ENCODE measurements at places on chromosomes 2 and 18.

DNA sequence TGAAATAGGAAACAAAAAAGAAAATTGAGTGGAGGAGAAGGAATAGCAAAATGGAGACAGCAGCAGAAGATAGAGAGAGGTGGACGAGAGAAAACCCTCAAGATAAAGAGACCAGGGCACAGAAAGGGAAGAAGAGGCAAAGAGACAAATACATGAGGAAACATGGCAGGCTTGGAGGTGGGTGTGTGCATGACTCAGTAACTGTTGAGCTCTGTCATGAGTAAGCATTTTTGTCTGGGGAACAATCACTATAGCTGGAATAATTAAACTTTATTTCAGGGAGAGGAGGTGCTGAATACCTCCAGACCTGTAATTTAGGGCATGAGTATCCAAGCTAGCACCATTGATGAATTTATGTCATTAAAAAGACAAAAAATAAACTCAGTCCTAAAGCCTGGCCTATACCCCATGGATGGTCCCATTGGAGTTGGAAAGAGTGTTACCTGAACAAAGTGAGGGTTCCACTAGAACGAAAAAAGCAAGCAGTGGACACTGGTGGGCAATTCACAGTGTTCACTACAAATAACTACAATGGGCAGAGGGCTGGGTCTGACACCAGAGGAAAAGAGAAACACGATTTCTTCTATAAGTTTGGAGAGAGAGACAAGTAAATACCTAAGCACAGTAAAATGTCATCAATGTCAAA, 145.5 kb downstream of the ADCYAP1 start:
- no peak for DNase-seq

DNA sequence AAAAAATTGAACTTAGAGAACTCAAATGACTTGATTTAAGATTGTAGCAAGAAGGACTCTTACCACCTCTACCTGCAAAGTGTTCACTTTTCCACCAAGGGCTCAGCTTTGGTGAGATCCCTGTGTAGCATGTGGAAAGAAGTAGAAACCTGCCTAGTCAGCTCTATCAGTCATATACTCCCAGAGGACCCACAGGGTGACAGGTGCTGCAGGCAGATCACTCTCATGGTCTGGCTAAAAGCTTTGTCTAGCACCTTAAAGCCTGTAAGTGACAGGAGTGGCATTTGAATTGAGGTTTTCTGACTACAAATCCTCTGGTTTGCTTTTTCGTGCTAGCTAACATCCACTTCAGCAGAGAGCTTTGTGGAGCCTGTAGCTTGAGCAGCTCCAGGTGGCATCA, 18.7 kb upstream of the NEMP2 start:
- DNase-seq, result no peak

GRCh38 chr2:187506416-187506815, 47.8 kb downstream of the TFPI start:
- no peak for DNase-seq

DNA sequence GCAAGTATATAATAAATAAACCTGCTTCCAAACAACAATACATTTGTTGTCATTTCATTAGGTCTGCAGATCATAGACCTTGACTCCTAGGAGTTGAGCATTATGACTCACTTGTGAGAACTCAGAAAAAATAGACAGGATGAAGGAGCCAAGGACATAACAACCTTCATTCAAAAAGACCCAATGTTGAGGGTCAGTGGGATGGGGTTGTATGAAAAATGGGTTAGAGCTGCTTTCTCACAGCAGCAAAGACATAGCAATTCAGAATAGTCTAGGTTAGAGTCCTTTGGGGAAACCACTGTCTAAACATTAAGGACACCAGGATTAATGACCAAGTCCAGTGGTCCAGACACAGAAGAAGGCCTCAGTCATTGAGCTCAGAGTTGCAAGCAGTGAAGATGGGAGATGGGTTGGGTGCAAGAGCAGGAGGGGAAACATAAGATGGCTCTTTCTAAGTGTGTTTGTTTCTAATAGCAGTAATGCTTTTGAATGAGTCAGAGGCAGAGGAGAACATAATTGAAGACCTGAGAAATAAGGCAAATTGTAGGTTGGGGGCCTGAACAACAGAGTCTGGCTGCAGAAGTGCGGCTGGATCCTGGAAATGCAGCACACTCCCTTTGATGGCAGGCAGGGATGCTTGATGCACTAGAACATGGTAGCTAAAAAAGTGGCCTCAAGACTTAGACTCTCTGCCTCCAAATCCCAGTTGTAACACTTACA, 3.7 kb upstream of the SERPINB10 start:
- DNase-seq, result no peak

DNA sequence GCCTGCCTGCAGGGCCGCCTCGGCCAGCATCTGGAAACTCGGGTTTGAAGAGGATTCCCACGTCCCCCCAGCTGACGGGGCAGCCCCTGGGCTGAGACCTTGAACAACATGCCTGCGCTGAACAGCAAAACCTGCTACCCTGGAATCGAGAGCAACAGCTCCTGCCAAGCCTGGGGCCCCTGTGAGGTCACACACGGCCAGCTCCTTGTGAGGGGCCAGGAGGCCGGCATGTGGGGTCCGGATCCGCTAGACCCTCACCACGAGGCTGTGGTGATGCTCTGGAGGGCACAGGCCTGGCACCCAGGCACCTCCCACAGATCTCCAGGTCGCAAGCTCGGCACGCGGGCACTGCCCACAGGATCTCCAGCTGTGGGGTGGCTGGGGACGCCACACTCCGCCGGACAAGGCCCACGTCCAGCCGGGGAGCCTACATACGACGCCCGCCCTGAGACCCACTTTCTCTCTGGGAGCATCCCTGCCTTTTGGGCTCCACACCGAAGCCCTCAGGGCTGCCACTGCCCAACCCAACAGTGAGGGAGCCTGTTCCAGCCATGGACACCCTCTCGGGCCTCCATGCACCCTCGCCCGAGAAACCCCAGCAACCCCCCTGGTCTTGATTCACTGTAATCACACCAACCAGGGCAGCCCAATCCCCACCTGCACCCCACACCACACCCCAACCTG, 34.1 kb downstream of the SLC66A2 start:
- DNase-seq, result no peak

- DNase-seq, result no peak
These were observed 72.5 kb upstream of the LRRTM1 start for GRCh38 chr2:80377071-80377470.

DNA sequence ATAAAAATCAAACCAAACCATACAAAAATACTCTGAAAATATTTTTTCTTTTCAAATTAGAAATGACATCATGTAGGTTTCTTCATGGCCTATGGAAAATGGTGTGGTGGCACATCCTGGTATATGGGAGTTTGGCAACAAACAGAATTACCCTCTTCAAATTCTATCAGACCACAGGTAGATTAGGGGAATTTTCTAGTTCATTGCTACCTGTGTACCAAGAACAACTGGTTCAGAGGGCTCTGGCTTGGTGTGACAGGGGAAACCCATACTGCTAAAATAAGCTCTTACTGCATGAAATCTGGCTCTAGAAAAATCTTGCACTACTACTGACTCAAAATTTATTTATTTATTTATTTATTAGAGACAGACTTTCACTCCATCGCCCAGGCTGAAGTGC, 63.4 kb upstream of the PELI1 start:
- DNase-seq, result no peak

DNA sequence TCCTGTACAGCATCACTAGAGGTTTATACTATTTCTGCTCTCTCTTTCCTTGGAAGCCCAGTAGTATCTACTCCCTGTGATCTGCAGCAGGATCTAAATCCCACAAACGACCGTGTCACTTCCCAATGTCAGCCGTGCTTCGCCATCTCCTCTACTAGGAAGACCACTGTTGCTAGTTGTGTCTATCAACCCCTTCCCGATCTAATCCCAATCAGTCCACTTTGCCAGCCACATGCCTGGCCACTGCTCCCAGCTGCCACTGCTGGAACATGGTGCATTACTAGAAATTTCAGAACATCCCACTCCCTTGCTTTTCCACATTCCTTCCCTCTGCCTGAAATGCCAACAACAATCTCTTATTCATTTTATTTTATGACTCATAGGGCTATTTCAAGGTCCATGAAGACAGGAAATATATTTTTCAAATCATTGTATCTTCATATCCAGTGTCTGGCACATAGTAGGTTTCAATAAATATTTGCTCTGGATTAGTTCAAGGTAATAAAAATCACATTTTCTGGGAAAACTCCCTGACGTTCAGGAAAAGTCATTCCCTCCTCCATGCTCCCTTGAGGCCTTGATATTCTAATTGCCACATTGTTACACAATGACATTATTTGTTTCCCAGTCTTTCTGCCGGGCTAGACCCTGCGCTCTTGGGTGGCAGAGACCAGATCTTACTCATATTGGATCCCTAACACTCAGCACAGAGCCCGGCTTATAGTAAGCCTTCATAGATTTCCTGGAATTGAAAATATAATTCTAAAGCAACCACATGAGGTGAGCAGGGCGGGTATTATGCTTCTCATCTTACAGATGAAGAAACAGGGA, 2.1 kb upstream of the TRIB2 start:
- DNase-seq, result no peak

GRCh38 chr2:96129528-96130120, 8.7 kb downstream of the ASTL start:
- no peak for DNase-seq

- DNase-seq, result no peak
These were observed 19.7 kb downstream of the ILKAP start for GRCh38 chr2:238183821-238184220.

DNA sequence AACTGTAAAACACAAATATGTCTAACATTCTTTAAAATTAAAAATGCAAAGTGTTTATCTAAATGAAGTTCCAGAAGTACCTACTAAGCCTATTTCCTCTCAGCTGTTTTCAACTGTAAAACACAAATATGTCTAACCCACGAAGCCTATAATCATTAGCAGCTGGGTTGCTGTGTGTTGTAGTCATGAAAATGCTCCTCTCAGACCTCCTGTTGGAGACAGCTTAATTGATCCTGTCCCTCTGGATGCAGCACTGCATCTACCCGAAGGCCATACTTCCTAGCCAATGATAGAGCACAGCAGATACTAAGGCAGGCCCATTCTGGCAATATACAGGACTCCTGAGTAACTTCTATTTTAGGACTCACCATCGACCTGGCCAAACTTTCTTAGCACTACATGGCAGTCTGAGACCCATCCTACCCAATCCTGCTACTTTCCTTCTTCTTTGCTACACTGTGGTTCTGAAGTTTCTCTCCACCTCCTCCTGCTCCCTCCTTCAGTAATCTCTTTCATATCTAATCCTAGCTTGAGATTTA, 92.5 kb upstream of the RBBP8 start:
- DNase-seq, result no peak

GRCh38 chr2:144143294-144144151, 376.4 kb downstream of the ZEB2 start:
- DNase-seq, result no peak

- DNase-seq, result no peak
These were observed 585.6 kb upstream of the RAB6C start for GRCh38 chr2:129393816-129394215.

DNA sequence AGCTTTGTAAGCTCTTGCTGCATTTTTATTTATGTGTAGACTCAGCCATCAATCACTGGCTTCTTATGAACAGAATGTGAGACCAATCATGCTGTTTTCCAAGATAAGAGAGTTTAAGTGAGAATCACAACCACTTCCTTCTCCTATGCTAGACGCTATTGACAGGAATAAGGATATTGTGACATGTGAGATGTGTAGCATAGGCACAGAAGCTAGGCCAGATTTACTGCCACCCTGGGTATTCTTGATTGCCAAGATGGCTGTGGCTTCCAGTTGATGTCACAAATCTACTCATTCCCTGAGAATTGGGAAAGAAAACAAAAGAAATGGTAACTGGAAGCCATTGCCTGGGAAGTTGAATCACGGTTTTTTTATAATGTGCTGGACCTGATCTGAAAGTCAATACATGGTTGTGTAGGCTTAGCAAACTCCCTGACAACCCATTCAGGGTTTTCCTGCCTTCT, 49.9 kb downstream of the RAB27B start:
- no peak for DNase-seq

GRCh38 chr2:85504778-85505261, 34.1 kb upstream of the MAT2A start:
- DNase-seq, result peak; percentile 59

DNA sequence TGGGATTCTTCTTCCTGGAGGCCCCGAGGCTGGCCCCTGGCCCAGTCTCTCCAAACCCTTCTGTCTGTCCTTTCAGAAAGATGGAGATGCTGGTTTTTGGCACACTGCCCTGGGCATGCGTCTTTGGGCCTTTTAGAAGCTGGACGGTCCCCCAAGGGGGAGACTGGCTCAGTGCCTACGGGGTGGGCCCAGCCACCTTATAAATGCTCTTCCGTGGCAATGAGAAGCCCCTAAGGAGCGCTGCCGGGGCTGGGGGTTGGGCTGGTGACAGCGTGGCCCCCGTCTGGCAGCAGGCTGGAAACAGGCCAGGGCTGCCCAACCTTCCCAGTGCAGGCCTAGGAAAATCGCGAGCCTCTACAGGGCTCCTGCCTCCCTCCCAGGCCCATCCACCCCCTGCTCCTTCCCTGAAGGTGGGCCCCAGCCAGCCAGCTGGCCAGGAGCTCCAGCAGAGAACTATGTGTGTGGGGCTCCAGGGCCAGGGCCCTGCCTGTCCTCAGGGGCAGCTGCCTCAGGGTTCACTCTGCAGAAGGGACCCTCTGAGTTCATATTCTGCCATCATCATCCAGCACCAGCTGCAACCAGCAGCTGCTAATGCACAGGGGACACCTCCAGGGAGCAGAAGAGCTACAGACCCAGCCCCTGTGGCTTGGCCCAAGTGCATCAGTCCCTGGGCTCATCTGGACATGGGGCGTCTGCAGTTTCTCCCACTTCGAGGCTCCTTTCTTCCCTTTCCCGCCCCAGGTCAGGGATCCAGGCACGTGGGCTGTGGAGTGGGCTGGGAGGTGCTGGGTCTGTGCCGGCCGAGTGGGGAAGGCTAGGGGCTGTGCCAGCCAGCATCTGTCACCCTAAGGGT, 107.6 kb upstream of the OTOS start:
- no peak for DNase-seq

- no peak for DNase-seq
These were observed 261.6 kb downstream of the ZNF516 start for GRCh38 chr18:76233406-76233805.

- peak; percentile 6 for DNase-seq
These were observed 646 bp downstream of the ALS2 start for GRCh38 chr2:201779901-201780673.

DNA sequence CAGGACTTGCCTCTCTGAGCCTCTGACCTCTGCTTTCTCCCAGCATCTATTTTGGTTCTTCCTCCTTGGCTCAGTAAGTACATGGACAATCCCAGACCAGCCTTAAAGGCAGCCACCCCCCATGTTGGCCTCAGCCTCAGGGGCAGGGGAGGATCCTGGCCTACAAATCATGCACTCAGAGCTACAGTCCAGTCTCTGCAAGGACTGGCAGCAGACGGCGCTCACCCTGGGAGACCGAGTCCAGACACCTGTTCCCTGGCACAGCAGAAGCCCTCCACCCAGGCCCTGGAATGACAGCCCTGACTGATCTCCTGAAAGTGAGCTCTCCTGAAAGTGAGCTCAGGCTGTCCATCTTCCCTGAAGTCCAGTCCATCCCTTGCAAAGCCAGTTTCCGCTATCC, 25.7 kb upstream of the PTPN4 start:
- no peak for DNase-seq

Measured in A549 (cell line).